ENCODE measurements at places on chromosomes 2 and 18.

- no peak for DNase-seq
These were observed 43.9 kb upstream of the RAB11FIP5 start for GRCh38 chr2:73156539-73157124.

DNA sequence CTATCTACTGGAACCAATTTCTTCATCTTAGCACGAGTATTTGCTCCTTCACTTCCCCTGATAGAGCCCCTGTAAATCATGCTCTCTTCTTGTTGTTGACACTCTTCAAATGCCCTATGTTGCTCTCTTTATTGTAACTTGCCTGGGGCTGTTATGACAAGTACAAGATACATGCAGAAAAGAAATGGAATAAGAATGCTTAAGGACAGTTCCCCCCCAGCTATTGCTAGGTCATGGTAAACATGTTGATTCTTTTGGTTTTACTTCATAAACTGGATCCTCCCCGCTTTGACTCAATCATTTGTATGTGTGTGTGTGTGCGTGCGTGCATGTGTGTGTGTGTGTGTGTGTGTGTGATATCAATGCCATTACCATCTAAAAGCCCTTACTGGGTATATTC is 368.5 kb upstream of the CNTNAP5 start:
- no peak for DNase-seq

DNA sequence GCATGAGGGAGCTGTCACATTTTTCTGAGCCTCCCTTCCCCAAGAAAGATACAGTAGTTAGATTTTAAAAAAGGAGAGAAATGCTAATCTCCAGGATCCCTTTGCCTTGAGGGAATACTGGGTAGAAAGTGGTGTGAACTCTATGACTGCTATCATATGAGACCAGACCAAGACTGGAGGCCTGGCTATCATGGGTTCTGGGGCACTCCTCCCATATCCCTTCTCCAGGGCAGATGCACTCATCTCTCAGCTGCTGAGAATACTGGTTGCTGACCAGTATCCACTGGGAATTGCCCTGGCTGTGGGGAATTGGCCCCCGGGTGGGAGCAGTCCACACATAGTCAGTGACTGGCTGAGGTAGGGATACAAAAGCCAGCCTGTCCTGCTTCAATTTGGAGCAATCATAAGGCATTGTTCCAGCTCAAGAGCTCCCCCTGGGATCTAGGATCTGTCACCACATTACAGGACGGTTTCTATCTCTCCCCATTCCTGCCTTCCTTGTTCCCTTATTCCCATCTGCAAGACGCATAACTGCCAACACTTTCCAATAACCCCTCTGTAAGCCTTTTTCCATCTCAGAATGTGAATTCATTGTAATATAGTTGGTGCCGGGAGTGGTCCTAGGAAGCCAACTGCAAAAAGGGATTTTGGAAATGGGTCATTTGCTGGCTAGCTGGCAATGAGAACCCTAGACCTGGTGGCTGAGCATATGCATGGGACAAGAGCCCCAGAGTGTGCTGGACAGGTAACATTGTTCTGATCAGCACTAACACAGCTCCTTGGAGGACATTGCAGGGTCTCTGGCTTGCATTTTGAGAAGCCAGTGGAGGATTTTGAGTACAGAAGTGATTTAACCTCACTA is 35.4 kb upstream of the REEP1 start:
- no peak for DNase-seq

DNA sequence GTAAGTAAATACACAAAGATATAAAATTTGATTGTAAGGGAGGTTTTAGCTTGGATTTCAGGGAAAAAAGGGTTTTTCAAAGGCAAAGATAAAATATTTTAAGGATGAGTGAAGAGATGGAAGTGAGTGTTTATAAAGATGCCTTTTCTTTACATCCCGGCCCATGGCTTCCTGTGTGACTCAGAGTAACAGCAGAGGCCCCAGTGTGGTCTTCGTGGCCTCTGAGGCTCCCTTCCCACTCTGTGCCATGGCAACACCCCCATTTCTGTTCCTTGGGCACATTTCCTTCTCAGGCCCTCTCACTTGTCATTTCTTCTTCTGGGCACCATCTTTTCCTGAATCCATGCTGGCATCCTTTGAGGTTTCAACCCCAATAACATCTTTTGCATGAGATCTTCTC is 92.6 kb upstream of the TMEM18 start:
- no peak for DNase-seq

GRCh38 chr2:121200419-121201315 is 84.3 kb downstream of the TFCP2L1 start:
- DNase-seq = no peak
